ENCODE measurements at places on chromosomes 16 and 17. TPM values are rescaled to one million over a fixed set of nuclear protein-coding genes. Genes with fewer than 3 reads are reported as not detected.

- DNase-seq: no peak
These were observed 20.5 kb downstream of the DEXI start for GRCh38 chr16:10921536-10922327.

DNA sequence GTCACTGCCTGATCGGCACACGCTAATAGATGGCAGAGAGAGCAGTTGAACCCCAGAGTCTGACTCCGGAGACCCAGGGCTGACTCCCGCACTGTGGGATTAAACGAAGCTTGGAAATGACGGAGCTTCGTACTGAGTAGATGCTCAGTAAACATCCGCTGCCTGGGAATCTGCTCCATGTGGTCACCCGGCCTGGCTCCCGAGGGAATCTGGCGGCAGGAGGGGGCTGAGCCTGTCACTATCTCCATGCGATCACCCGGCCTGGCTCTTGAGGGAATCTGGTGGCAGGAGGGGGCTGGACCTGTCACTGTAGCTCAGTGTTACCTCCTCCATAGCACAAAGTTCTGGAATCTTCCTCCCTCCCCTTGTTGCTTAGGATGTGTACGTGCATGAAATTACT, 139.7 kb upstream of the CIBAR2 start:
- no peak for DNase-seq

DNA sequence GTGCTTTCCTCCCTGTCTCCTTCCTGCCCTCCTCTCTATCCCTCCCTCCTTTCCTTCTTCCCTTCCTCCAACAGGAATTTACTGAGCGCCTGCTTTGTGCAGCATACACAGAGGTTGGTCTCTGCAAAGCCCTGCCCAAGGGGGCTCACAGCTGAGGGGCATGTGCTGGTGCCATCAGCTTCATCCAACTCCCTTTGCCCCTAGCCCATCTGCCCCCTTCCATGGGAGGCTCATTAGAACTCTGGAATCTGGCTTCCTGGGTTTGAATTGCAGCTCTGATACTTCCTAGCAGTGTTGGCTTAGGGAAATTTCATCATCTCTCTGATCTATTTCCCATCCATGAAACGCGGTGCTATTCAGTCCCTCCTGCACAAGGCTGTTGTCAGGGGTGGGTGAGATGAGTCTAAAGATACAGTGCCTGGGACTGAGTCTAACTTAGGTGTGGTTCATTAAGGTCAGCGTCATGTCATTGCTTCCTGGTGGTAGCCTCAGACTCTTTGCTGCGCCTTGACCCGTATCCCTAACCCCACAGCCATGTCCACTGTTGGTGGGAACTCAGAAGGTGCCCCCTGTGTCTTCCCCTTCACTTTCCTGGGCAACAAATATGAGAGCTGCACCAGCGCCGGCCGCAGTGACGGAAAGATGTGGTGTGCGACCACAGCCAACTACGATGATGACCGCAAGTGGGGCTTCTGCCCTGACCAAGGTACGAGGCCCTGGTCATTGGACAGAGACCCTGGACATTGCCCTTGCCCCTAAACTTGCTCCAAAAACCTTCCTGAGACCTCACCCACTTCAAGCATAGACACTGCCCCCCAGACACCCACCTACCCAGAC, 10.3 kb downstream of the MMP2 start:
- no peak for DNase-seq

GRCh38 chr16:79365702-79366101, 234.8 kb downstream of the MAF start:
- DNase-seq: no peak

DNA sequence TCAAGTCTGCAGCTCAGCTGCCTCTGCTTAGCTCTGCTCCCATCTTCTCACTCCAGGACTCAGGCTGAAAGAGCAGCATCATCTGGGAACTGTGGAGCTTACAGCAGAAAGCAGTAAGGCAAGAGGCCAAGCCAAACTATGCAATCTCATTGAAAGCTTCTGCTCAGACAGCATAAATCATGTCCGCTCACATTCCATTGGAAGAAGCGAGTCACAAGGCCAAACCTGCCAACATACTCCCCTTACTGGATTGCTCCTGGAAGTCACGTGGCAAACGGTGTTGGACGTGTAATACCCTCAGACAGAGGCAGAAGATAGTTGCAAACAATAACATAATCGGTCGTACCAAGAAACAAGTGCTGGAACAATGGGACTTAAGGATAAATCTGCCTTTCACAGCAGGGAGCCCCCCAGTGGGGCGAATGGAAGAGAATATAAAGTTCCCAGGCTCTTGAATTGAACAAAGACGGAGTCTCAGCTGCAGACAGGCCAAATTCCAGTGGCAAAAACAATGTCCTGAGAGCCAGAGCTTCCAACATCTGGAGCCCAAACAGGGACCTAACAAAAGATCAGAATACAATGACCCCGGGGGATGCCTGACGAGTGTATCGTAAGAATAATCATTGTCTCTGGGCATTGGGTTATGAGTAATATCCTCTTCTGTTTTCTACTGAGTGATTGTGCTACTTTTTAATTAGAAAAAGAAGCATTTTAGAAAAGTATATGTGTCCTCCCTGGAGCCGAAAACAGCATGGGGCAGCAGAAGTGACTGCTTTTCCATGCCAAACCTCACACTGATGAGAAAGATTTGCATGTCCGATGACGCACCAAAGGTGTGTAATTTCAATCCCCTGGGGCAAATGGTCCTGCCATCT, 68.4 kb downstream of the CMC2 start:
- peak; percentile 98 for DNase-seq

The OR1A1 gene
- total RNA-seq: not detected

The ARHGAP27 gene
- 9.5 TPM for total RNA-seq

The CES5A gene
- total RNA-seq: not detected

The CORO1A gene
- total RNA-seq: 16.0 TPM
